Mammary epithelial cell (primary cell): ENCODE measurements at places on chromosomes 3 and 15. TPM values are rescaled to one million over a fixed set of nuclear protein-coding genes. Genes with fewer than 3 reads are reported as not detected.

Gene CLDN11
- 0.21 TPM in 1 of 2 replicates, not detected in the other for total RNA-seq

Gene HCLS1
- total RNA-seq: 2.7 and 2.8 TPM in 2 replicates

Gene GSK3B
- 96.4 TPM for total RNA-seq

Gene ANKUB1
- total RNA-seq: not detected in 2 replicates

Gene GPR149
- not detected in 2 replicates for total RNA-seq

Gene FBXL22
- total RNA-seq: 0.29 and 0.40 TPM in 2 replicates

Gene PLSCR5
- not detected for total RNA-seq

Gene A4GNT
- not detected for total RNA-seq

Gene SLC28A1
- total RNA-seq: not detected in 2 replicates

Gene ADAMTSL3
- 0.17 TPM for total RNA-seq

Gene TPRG1
- 3.0 TPM for total RNA-seq

Gene GOLGA8S
- total RNA-seq: not detected

Gene ZNF592
- 9.7 TPM for total RNA-seq

Gene FBLN2
- 2.2 TPM for total RNA-seq

Gene C3orf22
- total RNA-seq: not detected in 2 replicates

Gene LRIG1
- total RNA-seq: 8.2 and 11.7 TPM in 2 replicates

Gene UMPS
- 28.2 TPM for total RNA-seq

Gene LEKR1
- total RNA-seq: 0.83 TPM

Gene DPPA4
- not detected for total RNA-seq

Gene SLC2A2
- not detected for total RNA-seq

Gene CHRD
- not detected in 2 replicates for total RNA-seq

Gene LAMB2
- 209 TPM for total RNA-seq

Gene PLA2G4F
- 2.0 TPM for total RNA-seq

Gene EXD1
- not detected for total RNA-seq

Gene KNG1
- not detected for total RNA-seq

Gene TMCO5A
- total RNA-seq: not detected

Gene GASK1A
- total RNA-seq: 2.5 TPM

Gene CEP97
- total RNA-seq: 13.1 and 15.9 TPM in 2 replicates

Gene HES1
- 60.3 and 74.4 TPM in 2 replicates for total RNA-seq

Gene ARHGEF26
- 1.1 and 2.7 TPM in 2 replicates for total RNA-seq

Gene PLCL2
- total RNA-seq: 0.28 and 0.37 TPM in 2 replicates

Gene IL1RAP
- total RNA-seq: 63.2 and 94.2 TPM in 2 replicates

Gene P2RY12
- total RNA-seq: not detected in 2 replicates

Gene THRB
- total RNA-seq: 16.3 TPM
